ENCODE measurements at places on chromosomes 2 and 18. TPM values are rescaled to one million over a fixed set of nuclear protein-coding genes. Genes with fewer than 3 reads are reported as not detected.

- no peak overlapping the region for H3K27ac ChIP-seq
- no peak overlapping the region for H3K4me3 ChIP-seq
- no peaks in the 10 kb centered on the region for H3K36me3 ChIP-seq
- no peaks in the 10 kb centered on the region for H3K4me1 ChIP-seq
These were observed 67.1 kb upstream of the MSTN start for GRCh38 chr2:190129421-190130199.

The ZNF396 gene
- 2.1 TPM for total RNA-seq

The RTKN gene
- 88.7 TPM for total RNA-seq

The MDH1B gene
- 0.98 TPM for total RNA-seq

Measured in glutamatergic neuron (in vitro differentiated cells).